Posterior vena cava (tissue), 2 donors: ENCODE measurements at places on chromosomes 5 and 9. TPM values are rescaled to one million over a fixed set of nuclear protein-coding genes. Genes with fewer than 3 reads are reported as not detected.

DNA sequence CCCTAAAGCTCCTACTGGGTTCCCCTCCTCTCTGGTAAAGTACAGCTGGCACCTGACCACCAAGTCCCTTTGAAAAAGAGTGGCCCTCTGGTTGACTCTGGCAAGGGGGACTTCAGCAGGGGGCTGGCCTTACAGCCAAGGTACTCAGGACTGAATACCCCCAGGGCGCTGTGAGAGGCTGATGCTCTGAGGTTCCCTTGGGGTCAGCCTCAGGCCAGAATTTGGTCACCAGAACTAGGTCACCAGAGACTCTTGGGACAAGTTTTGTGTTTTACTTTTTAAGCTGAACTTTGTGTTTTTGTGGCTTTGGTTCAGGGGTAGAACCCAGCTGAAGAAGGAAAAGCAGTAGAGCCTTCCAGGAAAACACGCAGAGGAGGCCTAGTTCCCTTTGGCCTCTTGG, 23.3 kb upstream of the SMU1 start:
- no peak for DNase-seq

CCDC192 gene
- not detected for total RNA-seq

DNA sequence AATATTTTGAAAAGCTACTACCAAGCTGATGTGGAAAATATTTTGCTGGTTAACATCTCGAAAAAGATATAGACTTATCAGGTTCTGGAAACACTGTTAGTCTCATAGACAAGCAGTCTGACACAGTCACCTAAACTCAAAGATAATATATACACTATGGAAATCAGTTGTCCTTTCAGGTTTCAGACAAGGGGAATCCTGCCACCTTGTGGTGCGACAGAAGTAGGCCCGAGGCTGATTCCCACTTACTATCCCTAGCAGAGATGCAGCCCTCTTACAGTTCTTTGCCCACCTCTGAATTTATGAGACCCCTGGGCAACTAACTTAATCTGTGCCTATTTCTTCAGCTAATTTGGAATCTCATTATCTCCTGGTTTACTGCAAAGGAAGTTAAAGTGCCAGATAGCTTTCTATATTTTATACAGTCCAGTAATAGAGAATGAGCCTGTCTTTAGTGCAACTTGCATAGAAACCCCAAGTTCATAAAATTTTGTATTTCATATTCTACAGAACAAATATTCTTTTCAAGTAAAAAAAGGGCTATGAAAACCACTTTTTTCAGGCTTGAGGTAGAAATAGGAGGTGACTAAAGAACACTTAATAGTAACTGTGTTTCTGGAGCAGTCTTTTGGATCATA, 16.9 kb downstream of the RAD1 start:
- no peak for DNase-seq

TEK gene
- 18.0 TPM for total RNA-seq

DNA sequence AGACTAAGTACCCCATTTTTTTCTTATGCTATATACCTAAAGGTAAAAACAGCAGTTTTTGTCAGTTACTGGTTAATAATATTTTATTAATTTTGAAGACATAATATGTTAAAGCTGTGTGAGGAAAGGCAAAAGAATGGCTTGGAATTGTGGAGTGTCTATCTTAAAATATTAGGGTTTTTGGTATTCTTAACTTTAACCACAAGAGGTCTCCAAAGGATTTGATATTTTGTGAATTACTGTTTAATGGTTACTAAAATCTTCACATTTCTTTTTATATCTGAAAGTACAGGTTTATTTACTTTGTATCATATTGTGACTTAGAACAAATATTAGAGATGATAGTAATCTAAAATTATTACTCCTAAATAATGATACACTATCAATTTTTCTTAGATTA, 32.0 kb upstream of the DHFR start:
- no peak for DNase-seq

- no peak for DNase-seq
Observed at GRCh38 chr5:139100825-139101224, 97.3 kb downstream of the SIL1 start.

TSSK1B gene
- total RNA-seq, result not detected

SPEF2 gene
- total RNA-seq, result 4.8 TPM

PCDHA12 gene
- total RNA-seq, result not detected

DNA sequence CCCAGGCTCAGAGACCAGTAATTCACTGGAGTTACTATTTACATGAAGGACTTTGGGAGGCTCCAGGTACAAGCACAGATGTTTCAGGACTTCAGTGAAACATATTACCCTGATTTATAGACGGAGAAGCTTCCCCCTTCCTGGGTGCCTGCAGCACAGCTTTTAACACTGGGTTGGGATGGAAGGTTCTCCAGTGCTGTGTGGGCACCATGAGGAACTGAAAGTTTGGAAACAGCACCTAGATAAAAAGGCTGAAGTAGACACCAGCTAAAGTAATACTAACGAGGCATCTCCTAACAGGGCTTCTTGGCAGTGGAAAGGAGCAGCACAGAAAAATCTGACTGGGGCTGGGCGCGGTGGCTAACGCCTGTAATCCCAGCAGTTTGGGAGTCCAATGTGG, 70.7 kb downstream of the GCNT1 start:
- no peak for DNase-seq

GRCh38 chr9:136316896-136317676, 10.3 kb upstream of the GPSM1 start:
- no peak for DNase-seq

MEIKIN gene
- total RNA-seq, result not detected

- peak; percentile 61 for DNase-seq
Observed at GRCh38 chr9:114006931-114007691, 71.0 kb downstream of the AMBP start.

SARDH gene
- 1.8 TPM for total RNA-seq

DNA sequence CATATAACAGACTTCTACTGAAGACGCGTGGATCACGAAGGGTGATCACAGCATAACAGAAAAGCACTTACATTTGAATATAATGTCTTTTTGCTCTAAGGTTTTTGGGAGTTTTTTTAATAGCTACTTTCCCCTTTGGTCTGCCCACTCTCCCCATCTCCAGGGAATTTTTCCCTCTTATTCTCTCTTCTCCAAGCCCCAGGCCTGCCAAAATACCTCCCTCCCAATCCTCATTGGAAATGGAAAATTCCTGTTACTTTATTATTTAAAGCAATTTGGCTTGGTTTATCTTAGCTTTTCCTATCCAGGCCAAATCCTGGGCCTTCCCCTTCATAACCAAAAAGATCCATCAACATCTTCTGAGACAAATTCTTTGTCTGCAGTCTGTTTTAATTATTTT, 22.3 kb upstream of the SSBP2 start:
- DNase-seq, result no peak

GRCh38 chr5:9505225-9505624, 40.6 kb downstream of the SEMA5A start:
- DNase-seq, result no peak

DNA sequence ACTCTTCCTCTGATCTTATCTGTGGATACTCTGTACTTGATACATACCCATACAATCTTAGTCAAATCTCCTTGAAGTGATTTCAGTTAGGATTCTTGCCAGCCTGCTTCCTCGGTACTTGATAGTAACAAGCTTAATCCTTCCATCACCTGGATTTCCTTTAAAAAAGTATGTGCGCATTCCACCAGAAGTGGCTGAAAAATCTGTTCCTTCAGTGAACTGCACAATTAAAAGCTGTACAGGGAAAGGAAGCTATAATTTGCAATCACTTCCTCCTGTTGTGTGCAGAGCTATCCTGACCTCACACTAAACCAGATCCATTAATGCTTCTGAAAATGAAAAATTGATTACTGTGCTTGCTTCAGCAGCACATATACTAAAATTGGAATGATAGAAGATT, 47.3 kb downstream of the PWWP2A start:
- no peak for DNase-seq

DNA sequence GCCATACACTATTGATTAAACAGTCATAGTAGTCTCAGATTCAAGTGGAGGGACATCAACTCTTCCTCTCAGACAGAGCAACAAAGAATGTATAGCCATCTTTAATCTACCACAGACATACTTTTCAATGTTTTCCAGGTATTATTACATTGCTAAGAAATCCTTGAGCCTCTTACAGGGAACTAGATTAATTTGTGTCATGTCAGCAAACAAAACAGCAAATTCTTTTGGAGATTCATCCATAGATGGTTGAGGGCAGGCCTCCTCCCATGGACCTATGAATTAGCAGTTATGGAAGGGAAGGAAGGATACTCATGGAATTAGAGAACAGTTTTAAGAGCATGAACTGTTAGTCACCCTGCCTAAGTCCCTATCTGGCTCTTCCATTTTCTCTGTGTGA, 47.8 kb upstream of the ARRDC3 start:
- no peak for DNase-seq

ARSI gene
- total RNA-seq, result 1.3 TPM

ENDOG gene
- 15.8 TPM for total RNA-seq

ZFP37 gene
- 3.6 TPM for total RNA-seq

- no peak for DNase-seq
Observed at GRCh38 chr5:139687656-139688055, 39.5 kb downstream of the CXXC5 start.

GRCh38 chr9:119365291-119366027, 3.8 kb downstream of the BRINP1 start:
- DNase-seq, result no peak

FREM1 gene
- total RNA-seq, result 6.8 TPM

- no peak for DNase-seq
Observed at GRCh38 chr5:120151825-120152224, 312.3 kb upstream of the PRR16 start.

FBP1 gene
- 4.2 TPM for total RNA-seq

GRCh38 chr9:108671176-108671575, 184.6 kb downstream of the ACTL7B start:
- DNase-seq, result no peak

DNA sequence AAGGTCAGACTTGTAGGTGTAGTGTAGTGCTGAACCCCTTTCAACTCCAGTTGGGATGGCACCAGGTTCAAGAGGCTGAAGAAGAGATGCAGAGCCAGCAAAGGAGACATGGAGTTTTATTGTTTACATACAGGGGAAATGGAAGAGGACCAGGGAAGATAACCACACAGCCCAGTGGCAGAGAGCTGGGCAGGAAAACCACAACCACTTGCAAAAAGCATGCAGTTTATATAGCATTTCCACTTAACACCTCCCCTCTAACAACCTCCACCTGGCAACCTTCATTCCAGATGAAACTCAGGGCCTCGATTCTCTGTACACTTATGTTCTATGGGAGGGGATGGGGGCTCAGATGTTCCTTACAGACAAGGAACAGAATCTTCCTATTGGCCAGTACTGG, 56.9 kb downstream of the SNX24 start:
- no peak for DNase-seq
